ENCODE measurements at places on chromosomes 7 and 10.

DNA sequence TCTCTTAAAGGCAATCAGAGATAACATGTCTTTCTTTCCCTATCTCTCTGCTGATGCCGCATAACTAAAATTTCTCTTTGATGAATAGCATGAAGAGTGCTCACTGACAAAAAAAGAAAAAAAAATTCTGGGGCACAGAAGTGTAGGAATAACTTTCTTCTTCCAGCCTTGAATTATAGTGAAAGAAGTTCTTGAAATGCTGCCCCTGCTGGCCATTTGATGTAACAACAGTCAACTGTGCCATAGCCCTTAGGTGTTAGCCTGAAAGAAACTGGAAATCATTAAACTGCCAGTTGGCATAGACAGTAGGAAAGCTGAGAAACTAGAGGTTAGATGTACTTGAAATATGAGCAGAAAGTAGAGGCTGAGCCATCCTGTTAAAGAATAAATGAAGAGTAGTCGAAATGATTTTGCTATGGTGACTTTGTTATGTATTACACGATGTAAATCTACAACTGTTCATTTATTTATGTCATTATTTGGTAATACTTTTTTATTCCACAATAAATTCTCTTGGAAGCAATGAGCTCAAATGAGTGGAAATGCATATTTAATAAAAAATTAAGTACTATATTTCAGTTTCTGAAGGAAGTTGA is 48.3 kb upstream of the FAM171A1 start:
- DNase-seq, result no peak

- no peak for DNase-seq
These were observed 31.7 kb upstream of the FIGNL1 start for GRCh38 chr7:50481867-50482266.

DNA sequence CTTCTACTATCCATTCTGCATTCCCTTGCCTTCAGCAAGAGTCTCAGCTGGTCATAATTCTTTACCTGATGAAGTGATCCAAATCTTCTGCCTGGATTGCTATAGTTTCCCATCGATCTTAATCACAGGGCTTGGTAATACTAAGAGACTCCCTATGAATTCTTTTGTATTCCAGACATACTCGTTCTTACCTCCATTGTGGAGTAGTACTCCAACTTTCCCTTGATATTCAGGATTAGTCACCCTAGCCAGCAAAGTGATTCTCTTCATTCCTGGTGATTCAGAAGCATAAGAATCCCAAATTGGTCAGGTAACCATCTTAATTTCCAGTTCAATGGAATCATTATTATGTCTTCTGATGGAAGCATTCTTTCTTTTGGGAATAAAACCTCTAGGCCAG is 96.7 kb downstream of the TWIST1 start:
- no peak for DNase-seq

DNA sequence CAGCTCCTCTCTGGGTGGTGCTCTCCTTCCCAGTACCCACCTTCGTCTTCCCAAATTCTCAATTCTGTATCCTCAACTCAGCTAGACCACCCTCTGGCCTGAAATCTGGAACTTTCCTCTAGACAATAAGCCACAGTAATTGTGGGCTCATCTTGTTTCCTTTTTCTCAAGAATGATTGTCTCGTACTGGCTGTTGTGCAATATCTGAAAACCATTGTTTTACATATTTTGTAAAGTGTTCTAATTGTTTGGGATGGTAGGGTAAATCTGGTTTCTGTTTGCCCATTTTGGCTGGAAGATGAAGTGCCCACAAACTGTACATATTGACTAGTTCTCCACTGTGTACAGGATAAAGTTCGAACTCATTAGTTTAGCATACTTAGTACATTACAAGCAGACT is 11.3 kb upstream of the NOBOX start:
- no peak for DNase-seq

- DNase-seq, result no peak
These were observed 74.2 kb downstream of the ARMC3 start for GRCh38 chr10:23001901-23002516.

GRCh38 chr7:31747553-31747952 is 60.5 kb downstream of the PPP1R17 start:
- no peak for DNase-seq

DNA sequence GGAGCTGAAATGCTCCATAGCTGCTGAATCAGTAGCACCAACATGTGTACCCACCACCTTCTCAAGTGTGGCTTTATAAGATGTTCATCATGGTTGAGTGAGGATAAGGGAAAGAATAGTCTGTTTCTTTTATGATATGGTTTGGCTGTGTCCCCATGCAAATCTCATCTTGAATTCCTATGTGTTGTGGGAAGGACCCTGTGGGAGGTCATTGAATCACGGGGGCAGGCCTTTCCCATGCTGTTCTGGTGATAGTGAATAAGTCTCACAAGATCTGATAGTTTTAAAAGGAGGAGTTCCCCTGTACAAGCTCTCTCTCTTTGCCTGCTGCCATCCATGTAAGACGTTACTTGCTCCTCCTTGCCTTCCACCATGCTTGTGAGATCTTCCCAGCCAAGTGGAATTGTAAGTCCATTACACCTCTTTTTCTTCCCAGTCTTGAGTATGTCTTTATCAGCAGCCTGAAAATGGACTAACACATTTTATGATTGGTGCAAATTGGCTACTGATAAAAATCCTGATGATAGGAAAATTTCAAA is 799.9 kb downstream of the TNS3 start:
- DNase-seq, result no peak
